Left kidney (tissue), 8 donors: ENCODE measurements at places on chromosomes 12 and 14. TPM values are rescaled to one million over a fixed set of nuclear protein-coding genes. Genes with fewer than 3 reads are reported as not detected.

GRCh38 chr14:67167420-67168109, 21.7 kb upstream of the GARIN2 start:
- no peak for DNase-seq

- DNase-seq, result no peak
Observed at GRCh38 chr12:131901431-131902331, 7.3 kb downstream of the ULK1 start.

GRCh38 chr12:6074427-6074826, 50.0 kb downstream of the VWF start:
- DNase-seq, result no peak

DNA sequence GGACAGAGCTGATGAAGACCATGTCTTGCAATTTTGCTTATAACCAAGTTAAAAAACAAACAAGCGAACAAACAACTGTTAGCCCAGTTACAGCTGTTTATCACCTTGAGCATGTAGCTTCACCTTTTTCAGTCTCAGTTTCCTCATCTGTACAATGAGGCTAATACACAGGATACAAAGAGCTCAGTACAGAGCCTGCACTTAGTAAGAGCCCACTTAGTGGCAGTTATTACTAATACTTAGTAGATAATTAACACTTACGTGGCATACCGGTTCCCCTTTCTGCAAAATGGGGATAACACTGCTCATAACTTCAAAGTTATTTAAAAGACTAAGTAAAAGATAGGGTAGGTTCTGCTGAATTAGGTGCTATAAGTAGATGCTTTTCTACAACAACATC, 228.0 kb downstream of the MON2 start:
- no peak for DNase-seq

DNA sequence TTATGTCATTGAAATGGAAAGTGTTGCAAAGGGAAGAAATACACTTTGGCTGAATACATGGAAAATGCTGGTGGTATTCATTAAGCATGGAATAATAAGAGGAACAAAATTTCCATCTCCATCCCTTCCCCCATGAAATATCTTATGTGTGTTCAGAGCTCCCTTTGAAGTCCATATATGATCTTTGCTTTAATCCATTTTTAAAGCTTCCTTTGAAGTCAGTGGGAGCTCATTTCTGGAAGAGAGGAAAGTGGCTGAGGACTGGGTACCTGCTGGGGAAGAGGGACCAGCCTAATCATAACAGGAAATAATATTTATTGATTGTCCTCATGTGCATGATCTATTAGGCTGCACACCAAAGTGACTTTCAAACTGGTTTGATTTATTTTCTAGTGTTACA, 49.2 kb downstream of the AKAP6 start:
- DNase-seq, result no peak

DNA sequence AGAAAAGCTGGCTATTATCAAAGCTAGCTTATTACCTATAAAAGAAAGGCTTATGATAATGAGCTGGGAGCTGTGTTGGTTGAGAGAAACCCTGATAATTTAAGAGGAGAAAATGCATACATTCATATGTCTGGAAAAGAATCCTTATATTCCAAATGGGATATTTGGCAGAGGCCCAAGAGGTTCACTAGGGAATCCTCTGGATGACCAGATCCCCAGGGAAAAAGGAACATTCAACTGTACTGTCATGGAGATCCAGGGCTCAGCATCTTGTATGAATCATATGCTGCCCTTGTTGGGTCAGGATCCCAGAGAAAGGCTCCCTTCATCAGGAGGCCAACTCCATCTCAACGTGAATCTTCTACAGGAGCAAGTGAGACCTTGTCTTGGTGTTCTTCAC, 16.6 kb upstream of the FBXO34 start:
- DNase-seq, result no peak

The CD163L1 gene
- 2.2 TPM for polyA plus RNA-seq

The LRRK2 gene
- polyA plus RNA-seq, result 26.7 TPM

The MFAP5 gene
- 0.25 TPM for polyA plus RNA-seq
